ENCODE measurements at places on chromosomes 2 and 18. TPM values are rescaled to one million over a fixed set of nuclear protein-coding genes. Genes with fewer than 3 reads are reported as not detected.

The MOGAT1 gene
- total RNA-seq = not detected

The PID1 gene
- 7.7 TPM for total RNA-seq

The FOXD4L1 gene
- total RNA-seq = 0.03 TPM

The SOX11 gene
- total RNA-seq = 3.4 TPM

The AOX1 gene
- 16.8 TPM for total RNA-seq

The MYO7B gene
- 0.07 TPM for total RNA-seq

The KCNJ3 gene
- not detected for total RNA-seq

The GNAL gene
- total RNA-seq = 4.4 TPM

The PLEKHH2 gene
- 1.2 TPM for total RNA-seq

The UGT1A3 gene
- 0.88 TPM for total RNA-seq

The MEIS1 gene
- 9.0 TPM for total RNA-seq

The ABCG5 gene
- total RNA-seq = not detected

The METAP1D gene
- 6.0 TPM for total RNA-seq

The VAMP5 gene
- total RNA-seq = 1.6 TPM

The RGPD3 gene
- total RNA-seq = 0.14 TPM

The TRIM43 gene
- not detected for total RNA-seq

The ANKRD39 gene
- 10.6 TPM for total RNA-seq

The POTEE gene
- total RNA-seq = 0.07 TPM

The TMEM150A gene
- total RNA-seq = 8.8 TPM

The M1AP gene
- 3.2 TPM for total RNA-seq

The UBR3 gene
- 13.2 TPM for total RNA-seq

The GCKR gene
- not detected for total RNA-seq

The CHST10 gene
- total RNA-seq = 4.1 TPM

Data from foreskin keratinocyte (primary cell).